ENCODE measurements at places on chromosomes 12 and 14. TPM values are rescaled to one million over a fixed set of nuclear protein-coding genes. Genes with fewer than 3 reads are reported as not detected.

PLEK2 gene
- total RNA-seq = 13.7 TPM

APEX1 gene
- total RNA-seq = 49.5 TPM

WNT1 gene
- total RNA-seq = not detected

ACSS3 gene
- total RNA-seq = 0.12 TPM

HSPB8 gene
- total RNA-seq = 2.9 TPM

DNA sequence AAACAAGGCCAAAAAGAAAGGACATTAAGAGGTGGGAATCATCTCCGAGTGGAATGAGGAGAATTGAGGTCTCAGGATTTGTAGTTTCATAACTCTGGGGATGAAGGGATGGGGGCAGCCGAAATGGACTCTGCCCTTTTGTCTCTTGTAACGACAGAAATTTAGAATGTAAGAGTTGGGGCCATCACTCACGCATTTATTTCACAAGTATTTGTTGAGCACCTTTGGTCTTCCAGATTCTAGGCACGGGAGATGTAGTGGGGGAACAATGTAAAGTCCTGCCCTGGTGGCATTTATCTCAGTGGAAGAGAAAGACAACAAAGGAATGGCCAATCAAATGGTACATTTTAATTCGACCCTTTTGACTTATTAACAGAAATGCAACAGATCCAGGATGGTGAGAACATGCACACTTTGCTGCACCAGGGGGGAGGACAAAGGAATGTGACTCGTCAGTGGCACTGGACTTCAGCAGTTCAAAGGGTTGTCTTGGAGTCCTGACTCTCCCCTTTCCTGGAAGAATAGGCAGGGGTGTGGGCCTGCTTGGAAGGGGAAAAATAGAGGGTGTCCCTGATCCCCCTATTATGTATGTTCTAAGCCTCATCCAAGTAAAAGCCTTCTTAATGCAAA, 102.0 kb downstream of the TMEM30B start:
- DNase-seq = peak; percentile 51

- DNase-seq = no peak
These were observed 165.1 kb upstream of the MGAT4C start for GRCh38 chr12:86421333-86421732.

DNA sequence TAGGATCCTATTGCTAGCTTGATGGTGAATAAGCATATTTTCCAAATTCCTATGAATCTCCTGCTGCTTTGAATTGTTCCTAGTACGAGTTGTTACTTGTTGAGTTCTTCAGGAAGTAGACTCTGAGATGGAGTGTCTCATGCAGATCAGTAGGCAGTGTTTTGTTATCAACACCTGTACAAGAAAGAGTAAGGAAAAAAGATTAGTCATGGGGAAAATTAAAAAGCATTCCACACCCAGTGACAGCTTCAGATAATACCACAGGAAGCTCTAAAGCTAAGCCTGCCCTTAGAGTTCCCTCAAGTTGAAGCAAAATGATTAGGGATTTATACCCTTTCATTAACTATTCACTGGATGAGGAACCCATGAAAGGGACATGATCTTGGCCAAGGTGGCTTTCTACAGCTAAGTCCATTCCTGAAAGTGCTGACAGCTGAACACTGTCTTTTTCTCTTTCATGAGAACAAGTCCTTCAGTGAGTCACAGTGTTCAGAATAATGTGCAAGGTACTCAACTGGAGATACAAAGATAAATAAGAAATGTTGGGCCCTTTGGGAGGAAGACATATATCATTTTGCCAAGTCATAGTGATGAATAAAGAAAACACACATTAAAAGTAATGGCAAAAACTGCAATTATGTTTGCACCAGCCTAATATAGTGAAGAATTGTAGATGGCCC, 49.1 kb downstream of the CCER1 start:
- no peak for DNase-seq

GRCh38 chr14:81170829-81171195, 49.9 kb downstream of the GTF2A1 start:
- no peak for DNase-seq

GRCh38 chr12:111182382-111182781, 186.5 kb downstream of the PHETA1 start:
- no peak for DNase-seq

DNA sequence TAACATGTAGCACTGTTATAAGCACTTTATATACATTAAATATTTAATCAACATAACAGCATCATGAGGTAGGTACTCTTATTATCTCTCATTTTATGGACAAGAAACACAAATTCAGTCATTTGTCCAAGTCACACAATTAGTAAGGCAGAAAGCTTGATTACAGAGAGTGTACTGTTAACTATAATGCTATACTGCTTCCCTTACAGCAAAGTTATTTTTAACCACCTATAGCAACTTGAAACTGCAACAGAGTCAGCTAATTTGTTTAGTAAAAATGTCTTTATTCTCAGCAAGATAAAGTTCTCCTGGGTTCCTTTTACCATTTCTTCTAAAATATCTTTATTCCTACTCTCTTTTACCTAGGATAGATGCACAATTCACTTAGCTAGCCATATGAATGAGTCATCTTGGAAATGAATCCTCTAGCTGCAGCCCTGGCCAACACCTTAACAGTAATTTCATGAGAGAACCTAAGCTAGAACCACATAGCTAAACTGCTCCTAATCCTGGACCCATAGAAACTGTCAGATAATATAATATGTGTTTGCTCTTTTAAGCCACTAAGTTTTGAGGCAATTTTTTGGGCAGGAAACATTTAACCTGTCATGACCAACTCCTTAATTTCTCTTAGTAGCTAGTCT, 90.2 kb upstream of the HECTD1 start:
- no peak for DNase-seq

DNA sequence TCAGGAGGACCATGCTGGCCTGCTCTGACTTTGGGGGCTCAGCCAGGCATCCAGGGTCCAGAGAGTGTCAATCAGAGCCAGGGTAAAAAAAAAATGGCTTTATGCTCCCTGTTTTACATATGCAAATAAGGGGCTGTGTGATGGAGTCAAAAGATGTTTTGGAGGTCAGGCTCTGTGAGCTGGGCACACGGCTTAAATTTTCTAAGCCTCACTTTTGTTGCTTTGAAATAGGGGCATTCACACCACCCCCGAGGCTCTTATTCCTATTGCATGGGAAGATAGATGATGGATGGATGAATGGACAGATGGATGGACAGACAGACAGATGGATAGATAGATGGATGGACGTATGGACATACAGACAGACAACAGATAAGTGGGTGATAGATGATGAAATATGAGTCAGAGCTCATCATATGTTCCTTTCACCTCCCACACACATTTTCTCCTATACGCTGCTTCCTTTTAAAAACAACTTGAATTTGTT, 42.7 kb downstream of the RIN3 start:
- DNase-seq = no peak

- DNase-seq = peak; percentile 32
These were observed 65.2 kb upstream of the STK38L start for GRCh38 chr12:27178723-27179399.

Measured in RPMI7951 (cell line).